ENCODE measurements at places on chromosomes 12 and 14.

DNA sequence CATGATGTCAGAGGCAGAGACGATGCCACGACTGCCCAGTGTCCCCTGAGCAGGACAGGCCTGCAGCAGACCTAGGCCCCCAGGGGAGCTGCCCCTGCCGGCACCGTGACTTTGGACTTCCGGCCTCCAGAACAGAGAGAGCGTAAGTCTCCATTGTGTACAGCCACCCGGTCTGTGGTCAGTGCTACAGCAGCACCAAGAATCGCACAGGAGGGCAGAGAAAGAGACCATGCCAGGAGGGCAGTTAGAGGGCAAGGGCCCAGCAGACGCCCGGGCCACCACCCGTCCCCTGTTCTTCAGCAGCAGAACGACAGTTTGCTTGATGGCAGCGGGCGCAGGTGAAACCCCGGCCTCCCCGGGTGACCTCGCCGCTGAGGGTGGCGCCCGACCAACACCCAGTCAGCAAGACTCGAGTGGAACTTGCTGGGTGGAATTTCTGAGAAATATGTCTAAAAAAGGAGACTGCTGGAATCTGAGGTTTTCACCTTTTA, 19.7 kb downstream of the GALNT9 start:
- DNase-seq, result no peak

DNA sequence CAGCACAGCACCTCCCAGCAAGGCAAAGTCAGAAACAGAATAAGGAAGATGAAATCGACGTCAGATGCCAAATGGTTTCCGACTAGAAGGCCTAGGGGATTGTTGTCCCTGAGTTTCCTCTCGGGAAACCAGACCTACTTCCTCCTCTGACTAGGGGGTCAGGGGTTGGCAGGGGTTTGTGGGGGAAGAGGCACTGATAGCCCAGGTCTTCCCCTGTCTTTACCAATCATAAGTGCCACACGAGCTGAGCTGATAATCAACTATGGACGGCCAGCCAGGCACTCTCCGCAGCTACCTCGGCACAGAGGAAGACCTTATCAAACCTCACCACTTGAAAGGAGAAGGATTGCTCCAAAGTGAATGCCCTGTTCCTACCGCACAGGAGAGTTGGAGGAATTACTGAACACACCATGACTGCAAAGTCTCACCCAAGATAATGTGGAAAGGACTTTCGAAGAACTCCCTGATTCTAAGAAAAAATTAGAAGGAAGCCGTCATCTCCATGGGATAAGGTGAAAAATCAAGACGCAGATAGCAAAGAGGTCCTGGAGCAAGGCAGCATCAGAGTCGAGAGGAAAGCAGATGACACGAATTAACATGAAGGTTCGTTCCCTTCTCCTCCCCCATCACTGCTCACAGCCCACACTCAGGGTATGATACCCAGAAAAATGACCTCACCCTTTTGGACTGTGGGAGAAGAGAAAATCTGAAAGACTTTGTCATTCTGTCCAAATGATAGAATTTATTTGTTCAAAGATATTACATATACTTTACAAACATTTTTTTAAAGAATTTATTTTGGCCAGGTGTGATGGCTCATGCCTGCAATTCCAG, 77.7 kb upstream of the MED13L start:
- DNase-seq, result no peak

DNA sequence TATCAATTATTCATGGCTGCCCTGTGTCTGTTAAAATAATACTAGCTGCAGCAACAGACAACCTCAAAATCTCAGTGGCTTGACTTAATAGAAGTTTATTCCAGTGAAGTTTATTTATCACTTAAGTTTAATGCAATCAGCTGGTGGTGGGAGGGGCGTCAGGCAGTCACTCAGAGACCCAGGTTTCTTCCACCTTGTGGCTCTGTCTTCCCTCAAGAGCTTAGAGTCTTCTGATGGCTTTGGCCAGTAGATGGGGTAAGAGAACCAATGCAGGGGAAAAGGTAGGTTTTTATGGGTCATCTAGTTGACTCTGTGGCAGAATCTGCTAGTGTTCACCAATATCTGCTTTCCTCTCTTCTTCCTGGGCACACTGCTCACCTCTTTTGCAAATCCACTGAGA, 668.9 kb downstream of the AACS start:
- DNase-seq, result no peak

DNA sequence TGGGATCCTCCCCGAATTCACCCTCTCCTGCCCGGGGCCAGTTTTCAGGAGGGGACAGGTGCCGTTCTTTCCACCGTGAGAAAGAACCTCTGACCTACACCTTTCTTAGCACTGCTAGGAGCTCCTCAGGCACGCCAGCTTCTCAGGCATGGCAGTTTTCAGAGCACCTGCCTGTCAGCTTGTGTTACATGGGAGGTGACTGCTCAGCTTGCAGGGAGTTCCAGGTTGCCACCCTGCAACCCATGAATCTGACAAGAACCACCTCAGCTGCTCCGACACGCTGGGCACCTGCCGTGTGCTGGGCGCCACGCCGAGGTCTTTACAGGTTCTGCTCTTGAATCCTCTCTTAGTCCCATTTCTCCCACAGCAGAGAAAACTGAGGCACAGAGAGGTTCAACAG, 12.9 kb downstream of the BRI3BP start:
- DNase-seq, result no peak

- DNase-seq, result no peak
Observed at GRCh38 chr12:123836292-123836691, 74.2 kb downstream of the DNAH10 start.

- no peak for DNase-seq
Observed at GRCh38 chr12:2963760-2964292, 4.6 kb downstream of the TEAD4 start.

- DNase-seq, result no peak
Observed at GRCh38 chr12:3662521-3662921, 90.4 kb downstream of the CRACR2A start.

- DNase-seq, result no peak
Observed at GRCh38 chr14:40362856-40363255, 930.6 kb upstream of the FBXO33 start.

DNA sequence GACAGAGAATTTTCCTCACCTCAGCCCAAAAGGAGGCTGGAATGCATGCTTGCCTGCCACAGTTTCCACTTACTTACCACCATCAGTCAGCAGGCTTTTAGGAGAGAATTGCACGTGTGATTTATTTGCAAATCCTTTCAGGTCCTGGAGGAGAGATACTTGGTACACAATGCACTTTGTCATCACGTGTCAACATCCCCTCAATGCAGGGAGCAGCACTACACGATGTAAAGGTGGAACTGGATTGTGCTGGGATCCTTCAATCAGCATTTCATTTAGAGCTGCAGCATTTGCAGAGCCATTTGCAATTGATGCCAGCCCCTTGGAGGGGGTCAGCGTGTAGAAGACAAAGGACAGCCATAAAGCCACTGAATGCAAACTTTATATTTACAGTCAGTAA, 218.1 kb downstream of the GLT1D1 start:
- DNase-seq, result no peak

DNA sequence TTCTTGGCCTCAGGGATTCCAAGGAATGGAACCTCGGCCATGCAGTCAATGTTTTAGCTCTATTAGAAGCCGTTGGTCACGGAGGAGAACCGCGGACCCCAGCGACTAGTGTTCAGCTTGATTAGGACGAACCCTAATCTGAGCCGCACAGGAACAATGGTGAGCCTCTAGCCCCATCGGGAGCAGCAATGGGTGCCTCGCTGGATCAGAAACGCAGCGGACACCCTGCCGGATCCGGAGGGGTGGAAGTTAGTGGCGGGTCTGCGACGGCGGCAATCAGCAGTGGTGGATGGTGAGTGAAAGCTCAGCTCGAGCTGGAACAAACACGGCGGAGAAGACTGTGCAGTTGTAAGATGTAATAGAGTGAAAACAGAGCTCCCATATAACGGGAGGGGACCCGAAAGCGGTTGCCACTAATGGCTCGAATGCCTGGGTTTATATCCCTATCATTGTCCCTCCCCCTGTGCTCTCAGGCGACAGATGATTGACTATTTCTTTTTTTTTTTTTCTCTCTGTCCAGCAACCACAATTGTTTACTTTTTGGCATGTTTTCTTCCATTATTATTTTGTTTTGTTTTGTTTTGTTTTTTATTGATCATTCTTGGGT, 127.7 kb downstream of the ZNF664 start:
- DNase-seq, result no peak

GRCh38 chr14:76133103-76133502, 18.6 kb upstream of the GPATCH2L start:
- DNase-seq, result no peak

- no peak for DNase-seq
Observed at GRCh38 chr12:114721266-114721665, 37.3 kb upstream of the TBX3 start.

DNA sequence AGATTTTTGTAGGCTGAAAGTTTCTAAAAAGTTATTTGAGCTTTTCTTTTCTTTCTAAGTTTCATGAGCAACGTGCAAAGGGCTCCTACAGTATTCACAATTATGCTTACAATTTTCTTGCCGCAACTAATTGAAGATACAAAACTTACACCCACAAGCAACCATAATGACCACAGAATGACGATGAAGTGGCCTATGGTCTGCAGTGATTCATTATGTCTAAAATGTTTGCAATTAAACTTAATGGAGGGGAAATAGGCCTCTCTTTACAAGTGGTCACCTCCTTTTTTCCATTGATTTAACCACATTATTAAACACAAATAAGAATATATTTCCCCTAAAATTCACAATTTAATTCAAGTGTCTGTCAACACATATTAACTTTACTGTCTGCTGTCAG, 732.6 kb upstream of the FLRT2 start:
- DNase-seq, result no peak

DNA sequence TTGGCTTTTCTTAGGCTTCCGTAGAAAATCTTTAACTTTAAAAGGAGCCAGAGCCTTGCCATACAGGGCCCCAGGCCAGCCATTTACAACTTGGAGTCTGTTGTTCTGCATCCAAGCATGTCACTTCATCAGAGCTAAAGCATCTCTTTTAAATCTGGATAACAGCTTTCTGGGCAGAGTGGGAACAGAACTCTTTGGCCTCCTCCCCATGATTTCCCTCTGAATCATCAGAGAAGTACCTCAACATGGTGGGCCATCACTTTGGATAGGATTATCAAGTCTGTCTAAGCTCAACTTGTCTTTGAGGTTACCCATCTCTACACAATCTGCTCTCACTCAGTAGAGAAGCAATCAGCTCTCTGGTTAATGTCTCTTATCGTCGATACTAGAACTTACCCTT, 170.9 kb downstream of the SLC6A15 start:
- no peak for DNase-seq

GRCh38 chr12:116238149-116238548, 39.3 kb downstream of the MED13L start:
- no peak for DNase-seq

DNA sequence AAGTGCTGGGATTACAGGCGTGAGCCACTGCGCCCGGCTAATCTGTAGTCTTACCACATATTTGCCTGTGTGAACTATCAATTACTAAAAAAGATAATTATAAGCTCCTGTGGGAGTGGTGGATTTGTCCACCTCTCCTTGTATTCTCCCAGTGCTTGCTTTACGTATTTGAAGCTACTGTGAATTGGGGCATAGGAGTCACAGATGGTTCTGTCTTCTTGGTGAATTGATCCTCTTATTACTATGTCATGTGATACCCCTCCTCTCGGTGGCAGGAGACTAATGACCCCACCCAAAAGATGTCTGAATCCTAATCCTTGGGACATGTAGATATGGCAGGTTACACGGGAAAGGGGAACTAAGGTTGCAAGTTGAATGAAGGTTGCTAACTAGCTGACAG, 11.8 kb downstream of the GPR132 start:
- DNase-seq, result no peak

DNA sequence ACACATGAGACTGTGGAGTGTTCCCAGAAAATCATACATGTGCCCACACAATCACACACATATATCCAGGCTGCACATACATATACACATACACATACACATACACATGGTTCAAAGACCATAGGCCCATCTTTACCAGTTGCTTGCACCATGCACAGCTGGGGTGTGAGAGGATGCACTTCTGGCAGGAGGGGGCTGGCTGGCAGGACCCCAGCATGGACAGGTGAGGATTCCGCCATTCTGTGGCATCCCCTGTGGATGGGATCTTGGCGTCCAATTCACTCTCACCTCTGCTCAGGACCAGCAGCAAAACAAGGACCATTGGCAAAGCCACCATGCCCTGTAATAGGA, 7.0 kb downstream of the ITGB7 start:
- DNase-seq, result no peak

DNA sequence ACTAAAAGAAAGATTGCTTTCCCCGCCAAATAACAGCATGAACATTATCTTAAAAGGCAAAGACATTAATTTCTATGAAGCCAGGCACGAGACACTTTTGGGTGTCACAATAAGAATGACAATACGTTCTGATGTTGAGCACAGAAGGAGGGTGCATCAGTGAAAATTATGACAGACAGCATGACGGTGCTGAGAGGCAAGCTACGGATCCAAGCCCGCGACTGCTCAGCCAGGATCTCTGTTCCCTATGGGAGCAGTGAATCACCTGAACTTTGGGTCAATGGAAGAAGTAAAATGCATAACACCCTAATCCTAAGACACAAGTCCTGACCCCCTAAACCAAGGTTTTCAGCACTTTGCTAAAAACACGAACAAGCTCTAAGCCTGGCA, 51.7 kb downstream of the SLC25A47 start:
- DNase-seq, result no peak

- no peak for DNase-seq
Observed at GRCh38 chr12:65100140-65100539, 21.0 kb downstream of the WIF1 start.

GRCh38 chr14:32702562-32702961, 236.1 kb upstream of the NPAS3 start:
- DNase-seq, result no peak

DNA sequence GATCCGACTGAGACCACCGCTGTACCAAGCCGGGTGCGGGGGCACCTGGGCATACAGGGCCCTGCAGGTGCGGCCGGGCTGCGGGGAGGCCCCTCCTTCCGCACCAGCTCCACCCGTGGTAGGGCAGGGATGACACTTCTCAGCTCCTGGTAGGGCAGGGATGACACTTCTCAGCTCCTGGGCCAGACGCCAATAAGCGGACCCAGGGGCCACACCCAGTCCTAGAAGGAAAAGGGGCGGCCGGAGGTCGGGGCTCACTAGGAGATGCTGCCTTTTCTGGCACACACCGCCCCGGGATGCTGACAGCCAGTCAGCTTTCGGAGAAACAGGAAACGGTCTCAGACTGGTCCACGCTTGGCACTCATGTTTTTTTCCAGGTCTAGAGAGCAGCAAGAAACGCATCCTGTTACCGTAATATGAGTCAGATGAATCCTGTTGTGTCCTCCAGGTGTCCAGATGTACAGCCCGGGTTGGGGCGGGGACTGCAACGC, 34.8 kb downstream of the NFKBIA start:
- DNase-seq, result no peak

- DNase-seq, result no peak
Observed at GRCh38 chr14:98417001-98417400, 855.0 kb downstream of the BCL11B start.

DNA sequence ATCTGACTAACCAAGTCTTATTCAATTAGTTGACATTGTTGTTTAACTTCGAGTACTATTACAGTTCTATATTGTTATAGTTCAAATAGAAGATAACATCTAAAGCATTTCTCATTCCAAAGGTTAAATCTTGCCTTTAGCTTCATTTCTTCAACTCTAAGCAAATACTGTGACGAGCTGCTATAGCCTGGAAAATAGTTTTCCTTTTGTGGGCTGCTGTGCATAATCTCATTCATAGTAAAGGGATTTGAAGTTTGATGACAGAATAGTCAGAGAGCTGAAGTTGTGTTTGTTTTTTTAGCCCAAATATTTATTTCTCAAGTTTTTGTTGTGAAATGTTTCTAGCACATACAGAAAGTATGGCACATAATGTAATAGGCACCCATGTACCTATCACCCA, 13.4 kb downstream of the PSEN1 start:
- DNase-seq, result no peak
